ENCODE measurements at places on chromosomes 3 and 15.

DNA sequence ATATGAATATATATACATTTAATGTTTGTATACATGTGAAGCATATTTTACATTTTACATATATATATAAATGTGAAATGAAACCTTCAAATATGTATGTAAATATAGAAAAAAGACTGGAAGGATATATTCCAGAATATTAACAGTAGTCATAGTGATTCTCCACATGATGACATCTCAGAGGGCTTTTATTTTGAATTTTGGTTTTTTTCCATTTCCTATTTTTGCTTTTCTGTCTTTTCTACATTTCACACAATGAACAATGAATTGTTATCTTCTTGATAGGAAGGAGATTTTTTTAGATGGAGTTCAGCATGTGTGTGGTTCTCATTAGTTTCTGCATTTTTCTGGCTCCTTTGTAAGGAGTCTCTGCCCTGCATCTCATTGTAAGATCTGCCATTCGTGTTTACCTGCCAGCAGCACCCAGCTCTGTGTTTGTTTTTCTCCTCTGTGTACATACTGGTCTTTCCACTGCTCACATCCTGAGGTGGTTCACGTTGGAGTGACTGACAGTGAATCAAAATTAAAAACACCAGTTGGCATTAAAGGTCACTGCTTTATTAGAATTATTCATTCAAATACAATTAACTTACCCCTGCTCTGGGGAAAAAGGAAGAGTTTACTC, 425.3 kb upstream of the MDFIC2 start:
- DNase-seq: no peak

DNA sequence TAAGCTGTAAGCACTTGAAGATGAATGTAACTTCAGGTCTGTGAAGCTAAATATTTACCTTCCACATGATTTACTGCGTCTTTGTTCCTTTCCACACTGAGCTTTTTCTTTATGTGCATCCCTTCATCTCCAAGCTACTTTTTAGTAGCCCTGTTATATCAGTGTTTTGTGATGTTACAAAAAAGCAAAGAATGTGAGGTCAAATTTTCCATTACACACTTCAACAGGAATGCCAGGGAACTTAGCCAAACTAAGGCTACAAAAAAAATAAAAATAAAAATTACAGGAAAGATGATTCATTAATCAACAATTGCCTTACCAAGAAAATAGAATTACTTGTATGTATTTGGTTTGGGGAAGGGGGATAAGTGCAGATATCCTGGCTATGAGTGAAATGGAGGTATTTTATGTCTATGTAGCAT, 73.0 kb downstream of the FILIP1L start:
- DNase-seq: no peak

- no peak for DNase-seq
Observed at GRCh38 chr15:44738340-44738984, 2.1 kb downstream of the TRIM69 start.

DNA sequence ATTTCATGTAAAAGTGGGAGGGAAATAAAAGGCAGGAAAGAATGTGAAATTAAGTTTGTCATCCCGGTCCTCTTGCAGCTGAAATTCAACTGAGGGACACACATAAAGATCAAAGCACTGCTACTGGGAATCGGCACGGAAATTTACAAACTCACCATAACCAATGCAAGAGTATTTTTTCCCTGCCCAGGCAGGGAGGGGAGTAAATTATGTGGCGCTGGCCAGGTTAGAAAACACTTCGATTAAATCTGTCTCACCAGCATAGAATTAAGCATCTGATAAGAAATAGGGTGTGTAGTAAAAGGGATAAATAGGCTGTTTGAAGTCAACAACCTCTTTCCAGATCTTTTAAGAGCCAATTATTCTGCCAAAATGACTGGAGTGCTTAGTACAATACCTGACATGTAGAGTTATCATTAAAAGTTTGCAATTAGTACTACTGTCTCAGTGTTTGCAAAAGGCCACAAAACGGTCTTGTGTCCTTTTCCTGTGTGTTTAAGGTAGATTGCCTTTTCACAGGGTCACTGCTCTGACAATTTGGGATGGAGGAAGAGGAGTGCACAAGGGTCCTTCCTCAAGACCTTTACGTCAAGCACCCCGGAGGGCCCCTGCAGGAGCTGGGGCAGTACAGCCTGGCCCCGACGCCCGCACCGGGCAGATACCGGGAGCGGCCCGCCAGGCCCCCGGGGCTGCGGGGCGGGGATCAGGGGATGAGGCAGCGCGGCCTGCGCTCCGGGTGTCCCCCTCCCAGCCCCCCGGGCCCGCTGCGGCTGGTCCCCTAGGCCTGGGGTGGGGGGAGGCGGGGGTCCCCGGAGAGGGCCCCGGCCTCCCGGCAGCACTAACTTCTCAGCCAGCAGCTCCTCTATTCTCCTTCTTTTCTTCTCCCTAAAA, 651 bp downstream of the UBA3 start:
- no peak for DNase-seq

DNA sequence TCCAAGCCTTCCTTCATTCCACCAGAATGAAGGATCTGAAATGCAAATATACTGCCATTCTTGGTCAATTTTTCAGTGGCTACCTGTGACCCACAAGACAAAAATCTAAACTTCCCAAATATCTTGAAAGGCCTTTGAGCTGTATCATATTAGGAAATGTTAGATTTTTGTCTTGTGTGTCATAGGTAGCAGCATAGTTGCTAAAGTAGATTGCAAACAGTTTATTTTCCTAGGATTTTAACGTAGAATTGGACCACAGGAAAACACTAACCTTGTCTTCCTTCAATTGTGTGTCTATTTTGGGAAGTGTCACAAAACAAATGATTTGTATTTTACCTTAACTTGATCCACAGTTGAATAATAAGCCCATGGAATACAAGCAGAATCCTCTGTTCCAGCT, 42.4 kb downstream of the CP start:
- no peak for DNase-seq

- no peak for DNase-seq
Observed at GRCh38 chr3:181329024-181329423, 339.5 kb upstream of the DNAJC19 start.

GRCh38 chr3:146164071-146164470, 3.1 kb upstream of the PLOD2 start:
- no peak for DNase-seq

DNA sequence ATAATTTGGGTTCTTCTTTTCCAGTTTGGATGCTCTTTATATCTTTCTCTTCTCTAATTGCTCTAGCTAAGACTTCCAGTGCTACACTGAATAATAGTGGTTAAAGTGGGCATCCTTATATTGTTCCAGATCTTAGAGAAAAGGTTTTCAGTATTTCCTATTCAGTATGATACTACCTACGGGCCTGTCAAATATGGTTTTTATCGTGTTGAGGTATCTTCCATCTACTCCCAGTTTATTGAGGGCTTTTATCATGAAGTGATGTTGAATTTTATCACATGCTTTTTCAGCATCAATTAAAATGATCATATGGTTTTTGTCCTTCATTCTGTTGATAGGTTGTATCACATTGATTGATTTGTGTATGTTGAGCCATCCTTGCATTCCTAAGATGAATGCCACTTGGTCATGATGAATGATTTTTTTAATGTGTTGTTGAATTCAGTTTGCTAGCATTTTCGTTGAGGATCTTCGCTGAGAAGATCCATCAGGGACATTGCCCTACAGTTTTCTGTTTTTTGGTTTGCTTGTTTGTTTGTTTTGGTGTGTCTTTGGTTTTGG, 3.0 kb upstream of the LRRC34 start:
- no peak for DNase-seq

DNA sequence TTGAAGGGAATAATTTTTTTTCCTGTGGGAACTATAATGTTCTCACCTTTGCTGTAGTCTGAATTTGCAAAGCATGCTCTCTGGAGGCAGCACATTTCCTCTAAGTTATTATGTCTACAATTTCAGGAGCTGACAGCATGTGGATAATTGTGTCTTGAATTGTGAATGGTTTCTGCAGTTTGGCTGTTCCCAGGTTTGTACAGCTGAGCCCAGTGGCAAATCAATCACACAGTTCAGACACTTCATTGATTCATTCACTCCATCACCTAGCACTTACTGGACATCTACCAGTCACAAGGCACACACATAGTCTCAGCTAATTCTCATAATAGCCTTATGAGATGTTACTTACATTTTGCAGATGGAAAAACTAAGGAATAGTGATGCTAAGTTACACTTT, 219.0 kb upstream of the ROPN1 start:
- no peak for DNase-seq

DNA sequence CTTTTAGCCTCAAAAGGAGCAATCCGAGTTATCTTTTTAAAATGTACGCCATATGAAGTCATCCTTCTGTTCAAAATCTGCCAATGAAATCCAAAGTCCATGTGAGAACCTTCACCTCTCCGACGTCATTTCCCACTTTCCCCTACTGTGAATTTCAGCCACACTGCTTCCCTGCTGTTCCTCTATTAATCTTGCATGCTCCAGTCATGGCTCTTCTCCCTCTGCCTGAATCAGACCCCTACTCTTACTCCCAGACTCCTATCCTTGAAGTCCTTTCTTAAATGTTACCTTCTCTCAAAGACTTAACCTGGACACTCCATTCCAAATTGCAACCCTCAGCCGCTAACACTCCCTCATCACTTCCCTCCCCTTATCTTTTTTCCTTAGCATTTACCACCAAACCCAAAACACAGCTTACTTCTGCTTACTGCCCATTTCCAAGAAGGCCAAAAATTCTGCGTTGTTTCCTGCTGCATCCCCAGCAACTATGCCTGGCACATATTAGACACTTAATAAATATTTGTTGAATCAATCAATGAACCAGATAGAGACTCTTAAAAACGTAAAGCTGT, 1.2 kb downstream of the NKIRAS1 start:
- no peak for DNase-seq

- peak; percentile 92 for DNase-seq
Observed at GRCh38 chr15:66774001-66774814, 72.2 kb downstream of the SMAD6 start.

DNA sequence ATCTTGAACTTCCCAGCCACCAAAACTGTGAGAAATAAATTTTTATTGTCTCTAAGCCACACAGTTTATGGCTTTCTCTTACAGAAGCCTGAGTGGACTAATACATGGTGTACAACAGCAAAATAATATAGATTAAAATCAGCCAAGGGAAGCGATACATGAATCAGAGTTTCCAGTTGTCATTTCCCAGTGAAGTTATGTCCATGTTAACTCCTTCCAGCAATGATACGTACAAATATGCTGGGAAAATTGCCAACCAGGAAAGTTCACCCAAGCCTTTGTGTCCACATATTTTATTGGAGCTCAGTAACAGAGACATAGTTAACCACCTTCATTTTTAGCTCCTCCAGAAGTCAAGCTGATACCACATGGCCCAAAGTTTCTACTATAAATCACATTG, 280.9 kb upstream of the KCNMB2 start:
- no peak for DNase-seq

DNA sequence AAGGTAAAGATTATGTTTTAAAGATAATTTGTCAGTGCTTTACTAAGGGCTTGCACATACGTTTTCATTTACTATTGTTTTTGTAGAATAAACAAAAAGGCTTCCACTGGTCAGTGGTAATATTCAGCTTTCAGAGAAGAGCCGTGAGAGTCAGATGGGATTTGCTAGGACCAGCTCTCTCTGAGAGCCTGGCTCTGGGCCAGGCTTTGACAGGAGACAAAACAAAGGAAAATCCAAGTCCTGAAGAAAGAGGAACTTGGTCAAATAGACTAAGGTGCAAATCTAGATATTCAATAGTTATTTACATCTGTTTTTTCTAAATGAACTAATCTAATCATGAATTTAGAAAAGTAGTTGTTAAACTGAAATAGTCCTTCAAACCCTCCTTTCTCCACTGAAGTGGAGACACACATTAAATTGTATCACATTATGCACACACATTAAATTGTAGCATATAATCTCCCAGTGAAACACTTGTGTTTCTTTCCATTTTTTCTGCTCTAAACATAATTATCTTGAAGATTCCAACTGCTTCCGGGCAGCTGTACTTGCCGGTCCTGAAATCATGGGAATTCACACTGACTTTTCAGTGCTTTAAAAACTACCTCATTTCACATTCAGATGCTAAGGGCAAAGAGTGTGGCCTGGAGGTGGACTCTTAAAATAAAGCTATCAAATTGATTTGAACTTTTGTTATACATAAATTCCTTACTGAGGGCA, 55.1 kb upstream of the FILIP1L start:
- DNase-seq: no peak

GRCh38 chr3:196981657-196982056, 13.0 kb upstream of the PIGZ start:
- no peak for DNase-seq

- no peak for DNase-seq
Observed at GRCh38 chr3:129502641-129503408, 25.6 kb upstream of the RHO start.

- DNase-seq: no peak
Observed at GRCh38 chr3:178947738-178948137, 123.9 kb downstream of the ZMAT3 start.

GRCh38 chr15:69132977-69133861, 27.2 kb upstream of the GLCE start:
- DNase-seq: no peak

GRCh38 chr15:39789736-39790135, 7.1 kb upstream of the FSIP1 start:
- DNase-seq: no peak

- DNase-seq: no peak
Observed at GRCh38 chr15:70491201-70491621, 272.1 kb downstream of the UACA start.

DNA sequence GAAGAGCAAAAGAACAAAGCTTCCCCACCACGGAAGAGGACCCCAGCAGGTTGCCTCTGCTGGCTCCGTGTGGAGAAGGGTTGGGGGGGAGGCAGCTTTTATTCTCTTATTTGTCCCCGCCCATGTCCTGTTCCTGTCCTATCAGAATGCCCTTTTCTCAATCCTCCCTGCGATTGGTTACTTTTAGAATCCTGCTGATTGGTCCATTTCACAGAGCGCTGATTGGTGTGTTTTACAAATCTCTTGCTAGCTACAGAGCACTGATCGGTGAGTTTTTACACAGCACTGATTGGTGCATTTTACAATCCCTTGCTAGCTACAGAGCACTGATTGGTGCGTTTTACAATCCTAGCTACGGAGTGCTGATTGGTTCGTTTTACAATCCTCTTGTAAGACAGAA, 100.6 kb upstream of the KLF13 start:
- no peak for DNase-seq

GRCh38 chr15:25703726-25704125, 159.4 kb downstream of the ATP10A start:
- DNase-seq: peak; percentile 33

DNA sequence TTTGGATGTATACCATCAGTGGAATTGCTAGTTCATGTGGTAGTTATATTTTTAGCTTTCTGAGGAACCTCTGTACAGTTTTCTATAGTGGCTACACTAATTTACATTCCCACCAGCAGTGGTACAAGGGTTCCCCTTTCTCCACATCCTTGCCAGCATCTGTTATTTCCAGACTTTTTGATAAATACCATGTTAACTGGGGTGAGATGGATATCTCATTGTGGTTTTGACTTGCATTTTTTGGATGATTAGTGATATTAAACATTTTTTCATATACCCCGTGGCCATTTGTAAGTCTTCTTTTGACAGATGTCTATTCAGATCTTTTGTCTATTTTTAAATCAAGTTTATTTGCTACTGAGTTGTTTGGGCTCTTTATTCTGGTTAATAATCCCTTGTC, 455.6 kb upstream of the RARB start:
- DNase-seq: no peak

- no peak for DNase-seq
Observed at GRCh38 chr3:122916084-122916483, 111.5 kb downstream of the SEMA5B start.

All from sigmoid colon (tissue), 7 donors.